ENCODE measurements at places on chromosomes 2 and 18. TPM values are rescaled to one million over a fixed set of nuclear protein-coding genes. Genes with fewer than 3 reads are reported as not detected.

The ADCYAP1 gene
- total RNA-seq = 4.6 TPM

The WNT10A gene
- 0.36 TPM for total RNA-seq

The KLHL41 gene
- total RNA-seq = 1.4 TPM

The MRPL44 gene
- 18.8 TPM for total RNA-seq

The BOLL gene
- not detected for total RNA-seq

The CLIP4 gene
- 71.1 TPM for total RNA-seq

The CXCR4 gene
- 37.5 TPM for total RNA-seq

- no peak for DNase-seq
Measured at GRCh38 chr2:18349421-18349820, 211.0 kb downstream of the RDH14 start.

GRCh38 chr2:207008105-207008990, 69.0 kb downstream of the CPO start:
- no peak for DNase-seq

DNA sequence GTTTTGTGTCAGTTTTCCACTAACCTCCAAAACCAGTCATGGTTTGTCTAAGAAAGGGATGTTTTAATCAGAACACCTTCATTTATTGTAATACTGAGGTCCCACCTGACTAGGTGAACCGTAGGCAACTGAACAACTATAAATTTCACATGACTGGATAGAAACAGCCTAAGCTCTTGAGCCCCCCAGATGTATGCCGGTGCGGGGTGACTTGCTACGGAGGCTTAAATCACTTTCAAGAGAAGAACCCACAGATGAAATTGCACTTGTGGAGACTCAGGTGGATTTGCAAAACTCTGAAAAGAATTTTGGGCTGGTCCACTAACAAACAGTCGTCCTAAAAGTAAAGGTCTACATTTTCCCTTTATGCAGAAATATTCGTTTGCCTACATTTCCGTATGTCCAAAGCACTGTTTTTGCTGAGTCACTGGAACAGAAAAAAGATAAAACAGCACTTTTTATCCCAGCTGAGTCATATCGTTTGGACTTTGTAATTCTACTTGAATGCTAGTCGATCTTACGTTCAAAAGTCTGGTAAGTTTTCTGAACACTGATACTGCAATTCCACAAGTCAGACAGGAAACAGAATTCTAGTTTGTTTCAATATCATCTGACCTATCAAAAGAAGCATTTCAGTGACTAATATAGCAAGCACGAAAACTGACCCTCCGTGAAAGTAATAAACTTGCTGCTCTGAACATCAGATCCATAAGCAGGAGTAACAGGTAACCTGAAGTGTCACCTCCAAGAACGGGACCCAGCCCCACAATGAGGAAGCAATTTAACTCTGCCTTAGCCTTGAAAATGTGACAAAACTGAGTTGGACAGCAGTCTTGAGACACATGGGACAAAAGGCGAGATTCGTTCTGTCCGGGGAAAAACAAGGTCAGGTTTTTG, 18.1 kb downstream of the ZNF516 start:
- no peak for DNase-seq

DNA sequence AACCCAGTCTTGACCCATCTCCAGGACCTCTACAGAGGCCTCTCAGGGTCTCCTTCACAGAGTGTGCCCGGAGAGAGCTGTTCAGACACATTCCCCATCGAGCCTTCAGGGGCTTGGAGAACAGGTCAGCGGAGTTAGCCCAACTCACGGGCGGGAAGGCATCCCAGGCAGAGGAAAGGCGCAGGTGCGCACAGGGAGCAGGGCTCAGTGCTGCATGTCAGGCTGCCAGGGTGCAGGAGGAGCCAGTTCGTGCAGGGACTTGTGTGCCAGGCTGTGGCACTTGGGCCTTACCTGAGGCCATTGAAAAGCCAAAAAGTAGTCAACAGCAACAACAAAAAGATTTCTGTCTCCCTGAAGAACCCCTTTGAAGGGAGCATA, 104.0 kb downstream of the ITGB1BP1 start:
- no peak for DNase-seq

DNA sequence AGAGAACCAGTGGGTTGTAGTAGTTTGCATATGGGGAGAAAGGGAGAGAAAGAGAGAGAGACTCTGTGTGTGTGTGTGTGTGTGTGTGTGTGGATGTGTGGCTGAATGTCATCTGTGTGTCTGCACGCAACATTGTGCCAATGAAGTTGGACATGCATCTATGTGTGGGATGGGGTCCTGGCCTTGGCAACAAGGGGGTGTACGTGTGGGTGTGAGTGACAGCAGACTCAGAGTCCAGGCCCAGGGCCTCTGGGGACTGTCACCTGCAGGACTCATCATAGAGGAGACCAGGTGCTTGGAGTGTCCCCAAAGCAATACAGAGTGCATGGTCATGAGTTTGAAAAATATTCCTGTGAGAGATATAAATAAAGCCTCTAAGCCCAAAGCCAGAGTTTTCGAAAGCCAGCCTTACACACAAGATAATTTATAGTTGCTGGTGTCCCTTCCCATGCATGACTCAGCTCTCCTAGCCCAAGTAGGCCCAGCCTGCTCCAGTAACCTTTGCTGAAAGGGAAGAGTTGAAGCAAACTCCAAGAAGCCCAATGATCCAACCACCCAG, 59.9 kb downstream of the TNP1 start:
- no peak for DNase-seq

GRCh38 chr18:10424585-10425307, 29.7 kb upstream of the APCDD1 start:
- DNase-seq = no peak

DNA sequence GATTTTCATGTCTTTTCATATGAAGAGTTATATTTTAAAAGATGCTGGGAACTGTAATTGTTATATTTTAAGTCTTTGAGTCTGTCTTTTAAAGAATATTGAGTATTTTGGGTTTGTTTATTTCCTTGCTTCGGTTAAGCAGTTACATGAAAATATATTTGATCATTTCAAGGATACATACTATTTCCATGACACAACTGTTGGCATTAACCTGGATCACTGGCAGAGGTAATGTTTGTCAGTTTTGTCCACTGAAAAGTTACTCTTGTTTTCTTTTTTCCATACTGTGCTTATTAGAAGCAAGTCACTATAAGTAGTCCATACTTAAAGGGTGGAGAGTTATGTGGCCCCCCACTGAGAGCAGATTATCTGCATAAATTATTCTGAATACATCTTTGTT, 1142.0 kb upstream of the TMEFF2 start:
- no peak for DNase-seq

- DNase-seq = no peak
Measured at GRCh38 chr2:64396551-64396950, 57.4 kb upstream of the LGALSL start.

GRCh38 chr2:97354576-97354975, 235.1 kb downstream of the ANKRD36B start:
- no peak for DNase-seq

Measured in omental fat pad (tissue), 4 donors.